ENCODE measurements at places on chromosomes 7 and 10.

DNA sequence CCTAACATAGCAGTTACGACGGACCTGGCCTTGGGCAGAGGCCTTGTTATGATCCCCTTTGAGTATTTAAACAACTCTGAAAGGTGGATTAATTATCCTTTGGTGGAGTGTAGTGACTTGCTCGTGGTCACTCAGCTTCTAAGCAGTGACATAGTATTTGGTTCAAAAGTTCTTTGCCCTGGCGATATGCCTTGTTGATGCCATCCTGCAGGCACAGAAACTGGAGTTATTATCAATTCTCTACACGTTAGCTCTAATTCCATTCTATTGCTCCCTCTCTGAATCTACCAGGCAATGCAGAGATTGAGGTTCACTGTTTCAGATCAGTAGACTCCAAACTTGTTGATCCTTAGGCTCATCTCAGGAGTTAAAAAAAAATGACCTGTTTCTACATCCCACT lies 32.5 kb upstream of the ELMO1 start:
- DNase-seq, result no peak

- DNase-seq, result no peak
Measured at GRCh38 chr10:103595933-103596726, 102.6 kb downstream of the NEURL1 start.

DNA sequence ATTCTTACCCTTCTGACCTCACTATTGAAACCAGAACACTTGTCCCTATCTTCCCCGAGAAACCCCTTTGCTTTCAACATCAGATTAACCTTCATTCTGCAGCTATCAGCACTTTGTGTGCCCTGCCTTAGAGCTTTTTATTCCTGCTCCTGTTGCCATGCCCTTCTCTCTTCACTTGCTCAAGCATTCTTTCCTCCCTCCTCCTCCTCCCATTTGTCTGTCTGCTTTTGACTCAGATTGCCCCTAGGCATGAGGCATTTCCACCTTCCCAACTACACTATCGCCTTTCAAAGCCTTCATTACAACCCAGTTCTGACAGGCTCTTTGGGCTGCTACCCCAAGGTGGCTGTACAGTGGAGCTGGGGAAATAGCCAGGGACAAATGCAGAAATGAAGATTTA lies 143.3 kb downstream of the SLC25A13 start:
- DNase-seq, result no peak

DNA sequence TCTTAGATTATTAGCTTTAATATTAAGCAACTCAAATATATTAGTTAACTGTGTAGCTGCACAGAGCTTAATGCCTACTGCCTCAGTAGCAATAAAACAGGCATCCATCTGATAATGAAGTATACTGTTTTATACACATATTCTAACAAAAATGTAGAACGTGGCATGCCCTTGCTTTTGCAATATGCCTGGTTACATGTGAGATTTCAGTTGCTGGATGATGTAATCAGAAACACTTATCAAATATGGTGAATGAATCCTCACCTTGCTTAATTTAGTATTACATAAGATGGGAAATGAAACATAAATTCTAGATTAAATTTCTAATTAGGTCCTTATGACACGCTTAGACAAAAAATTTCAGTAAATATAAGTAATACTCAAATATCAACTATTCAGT lies 8.0 kb downstream of the DNAJC1 start:
- no peak for DNase-seq

Measured in T-cell (primary cell).